8988T (cell line): ENCODE measurements at places on chromosomes 13 and 19.

DNA sequence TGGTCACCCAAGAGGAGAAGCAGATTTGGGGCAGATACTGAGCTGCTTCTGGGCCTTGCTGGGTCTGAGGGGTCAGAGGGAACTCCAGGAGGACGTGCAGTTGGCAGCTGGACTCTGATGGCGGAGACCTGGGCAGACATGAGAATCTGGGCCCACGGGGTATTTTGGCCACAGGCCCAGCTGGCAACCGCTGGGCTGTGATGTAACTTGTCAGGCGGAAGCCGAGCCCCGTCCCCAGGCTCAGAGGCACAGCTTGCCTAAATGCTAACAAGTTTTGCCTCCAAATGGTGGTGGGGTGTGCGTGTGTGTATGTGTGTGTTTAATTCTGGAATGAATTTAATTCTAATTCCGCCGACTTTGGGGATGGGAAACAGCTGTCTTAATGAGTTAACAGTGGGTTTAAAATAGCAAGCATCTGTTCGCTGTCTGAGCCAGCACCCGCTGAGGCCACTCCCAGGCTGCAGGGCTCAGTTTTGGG is 11.6 kb downstream of the ZNRF4 start:
- DNase-seq: no peak

DNA sequence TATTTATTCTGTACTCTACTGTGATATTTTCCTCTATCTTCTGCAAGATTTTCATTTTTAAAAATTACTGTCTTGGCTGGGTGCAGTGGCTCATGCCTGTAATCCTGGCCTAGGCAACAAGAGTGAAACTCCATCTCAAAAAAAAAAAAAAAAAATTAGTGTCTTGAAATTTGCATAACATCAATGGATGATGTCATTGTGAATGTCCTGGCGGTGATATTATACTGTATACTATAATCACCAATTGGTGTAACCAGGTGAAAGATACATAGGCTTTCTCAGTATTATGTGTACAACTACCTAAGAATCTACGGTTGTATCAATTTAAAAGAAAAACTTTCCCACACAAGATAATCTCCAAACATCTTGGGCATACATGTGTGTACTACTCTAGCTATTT is 15.2 kb downstream of the ZNF331 start:
- no peak for DNase-seq

- DNase-seq: no peak
Observed at GRCh38 chr13:114126789-114127472, 5.5 kb downstream of the RASA3 start.

DNA sequence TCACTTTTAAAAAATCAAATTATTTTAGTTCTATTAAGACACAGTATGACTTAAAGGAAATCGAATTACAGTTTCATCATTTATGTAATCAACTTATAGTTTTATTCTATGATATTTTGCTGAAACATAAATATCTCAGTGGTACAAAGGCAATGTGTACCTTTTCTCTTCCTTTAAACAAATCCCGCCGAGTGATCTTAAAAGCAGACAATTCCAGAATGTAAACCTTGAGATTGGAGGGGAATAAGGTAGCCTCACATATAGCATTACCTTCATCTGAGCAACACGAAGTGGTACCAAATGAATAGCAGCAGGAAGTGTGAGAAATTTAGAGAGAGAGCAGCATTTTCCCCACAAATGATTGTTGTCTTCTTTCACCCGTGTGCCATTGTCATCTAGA is 842.2 kb upstream of the GPC6 start:
- no peak for DNase-seq

DNA sequence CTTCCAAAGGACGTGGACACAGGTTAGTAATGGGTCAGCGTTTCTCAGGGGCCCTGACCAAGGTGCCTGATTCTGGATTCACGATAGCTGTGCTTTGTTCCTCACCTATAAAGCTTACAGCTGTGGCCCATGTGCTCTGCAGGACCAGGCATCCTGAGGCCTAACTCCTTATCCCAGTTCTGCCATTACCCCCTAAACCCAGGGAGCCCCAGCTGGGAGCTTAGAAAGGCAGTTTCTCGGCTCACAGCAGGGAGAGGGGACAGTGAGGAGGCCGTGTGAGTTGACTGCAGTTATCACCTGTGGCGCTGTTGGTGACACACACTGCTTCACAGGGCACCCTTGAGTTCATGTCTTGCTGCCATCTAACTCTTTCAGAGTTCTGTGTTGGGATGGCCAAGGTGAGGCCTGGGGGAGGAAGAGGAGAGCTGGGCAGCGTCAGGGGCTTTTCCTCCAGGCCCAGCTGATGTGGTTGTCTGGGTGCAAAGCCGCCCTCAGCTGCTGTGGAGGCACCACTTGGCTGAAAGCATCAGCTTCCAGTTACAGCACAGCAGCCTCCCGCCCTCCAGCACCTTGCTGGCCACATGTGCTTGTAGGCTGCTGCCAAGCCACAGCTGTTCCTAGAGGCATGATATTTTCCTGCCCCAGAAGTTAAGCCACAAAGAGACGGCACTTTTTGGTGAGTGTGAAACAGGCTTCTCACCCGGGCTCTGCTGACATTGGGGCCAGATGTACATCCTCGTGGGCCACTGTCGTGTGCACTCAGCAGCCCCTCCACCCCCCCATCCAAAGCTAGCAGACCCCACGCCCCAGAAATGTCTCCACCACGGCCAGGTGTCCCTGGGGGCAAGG is 99.6 kb upstream of the MCF2L start:
- no peak for DNase-seq

DNA sequence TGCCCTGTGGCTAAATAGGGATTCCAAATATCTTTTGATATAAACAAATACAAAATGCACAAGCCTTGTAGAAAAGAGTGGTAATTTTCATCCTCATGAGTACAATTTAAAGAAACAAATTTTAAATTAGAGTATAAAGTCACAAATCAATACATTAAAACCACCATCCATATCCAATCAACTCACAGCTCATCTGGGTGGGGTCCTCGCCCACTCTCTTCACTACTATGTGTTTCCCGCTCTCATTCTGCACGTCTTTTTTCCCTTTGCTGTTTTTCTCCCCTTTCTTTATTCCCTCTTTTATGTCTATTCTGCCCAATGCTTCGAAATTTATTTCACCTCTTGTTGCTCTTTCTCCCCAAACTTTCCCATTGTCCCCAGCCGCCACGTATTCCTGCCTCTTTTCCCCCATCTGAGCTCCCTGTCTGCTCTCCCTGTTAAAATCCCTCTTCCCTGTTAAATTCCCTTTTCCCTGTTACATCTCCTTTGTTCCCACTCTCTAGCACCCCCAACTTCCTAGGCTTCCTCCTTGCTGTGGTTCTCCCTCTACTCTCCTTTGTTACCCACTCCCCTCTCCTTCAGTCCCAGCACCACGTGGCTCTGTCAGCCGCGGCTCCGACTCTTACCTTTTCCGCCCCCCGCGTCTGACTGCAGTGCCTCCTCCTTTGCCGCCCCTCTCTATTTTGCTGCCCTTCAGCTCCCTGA is 1.3 kb downstream of the ZNF616 start:
- no peak for DNase-seq

DNA sequence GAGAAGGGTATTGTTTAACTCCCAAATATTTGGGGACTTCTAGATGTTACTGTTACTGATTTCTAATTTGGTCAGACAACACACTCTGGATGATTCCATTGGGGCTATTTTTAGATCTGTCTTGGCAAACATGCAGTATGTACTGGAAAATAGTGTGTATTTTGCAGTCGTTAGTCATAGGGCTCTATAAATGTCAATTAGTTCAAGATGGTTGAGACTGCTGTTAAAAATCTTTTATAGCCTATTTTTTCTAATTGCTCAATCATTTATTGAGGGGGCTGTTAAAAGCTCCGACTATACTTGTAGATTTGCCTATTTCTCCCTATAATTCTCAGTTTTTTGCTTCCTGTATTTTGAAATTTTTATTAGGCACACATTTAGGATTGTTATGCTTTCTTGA is 31.4 kb downstream of the PPP5C start:
- no peak for DNase-seq

DNA sequence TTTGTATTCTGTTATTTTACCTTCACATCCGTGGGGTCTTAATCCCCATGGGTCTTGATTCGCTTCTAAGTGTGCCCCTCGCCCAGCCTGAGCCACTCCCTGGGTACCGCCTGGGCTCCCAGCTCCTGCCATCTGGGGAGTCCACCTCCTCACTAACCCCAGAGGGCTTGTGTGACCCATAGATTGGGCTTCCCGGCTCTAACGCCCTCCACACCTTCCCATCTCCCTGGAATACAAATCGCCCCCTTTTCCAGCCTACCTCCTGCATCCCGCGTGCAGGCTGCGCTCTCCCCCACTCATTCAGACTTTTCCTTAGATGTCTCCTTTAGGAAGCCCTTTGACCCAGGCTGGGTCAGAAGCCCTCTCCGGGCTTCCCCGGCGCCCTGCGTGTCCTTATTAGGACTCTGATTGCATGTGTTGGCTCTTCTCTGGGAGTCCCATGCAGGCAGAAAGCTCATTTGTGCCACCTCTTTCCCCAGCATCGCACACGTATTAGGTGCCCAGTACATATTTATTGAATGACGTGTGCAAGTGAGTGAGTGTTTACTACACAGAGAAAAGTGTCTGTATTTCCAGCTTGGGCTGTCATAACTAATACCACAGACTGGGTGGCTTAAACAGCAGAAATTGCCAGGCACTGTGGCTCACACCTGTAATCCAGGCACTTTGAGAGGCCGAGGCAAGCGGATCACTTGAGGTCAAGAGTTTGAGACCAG is 757 bp downstream of the CCDC124 start:
- DNase-seq: no peak

GRCh38 chr13:24618011-24618955 is 61.9 kb upstream of the ATP12A start:
- DNase-seq: no peak

- DNase-seq: no peak
Observed at GRCh38 chr13:21701460-21701859, 30.6 kb downstream of the FGF9 start.
